ENCODE measurements at places on chromosomes 1 and 21. TPM values are rescaled to one million over a fixed set of nuclear protein-coding genes. Genes with fewer than 3 reads are reported as not detected.

KIF1B gene
- total RNA-seq = 41.1 TPM

TPTE gene
- total RNA-seq = not detected

TSPEAR gene
- total RNA-seq = 0.32 TPM

RAVER2 gene
- 12.9 TPM for total RNA-seq

HRNR gene
- not detected for total RNA-seq

PRXL2B gene
- 16.2 TPM for total RNA-seq

CLCA1 gene
- not detected for total RNA-seq

ZFP69B gene
- total RNA-seq = 1.2 TPM

S100A2 gene
- total RNA-seq = 3.0 TPM

DMRTA2 gene
- total RNA-seq = 3.1 TPM

KRTAP11-1 gene
- total RNA-seq = not detected

AMY1A gene
- total RNA-seq = not detected

SCAF4 gene
- 53.1 TPM for total RNA-seq

IQGAP3 gene
- 35.8 TPM for total RNA-seq

PADI4 gene
- total RNA-seq = not detected

SLC9C2 gene
- not detected for total RNA-seq

OR6K3 gene
- total RNA-seq = not detected

MTMR11 gene
- total RNA-seq = 2.3 TPM

SYCP1 gene
- not detected for total RNA-seq

VSIG8 gene
- not detected for total RNA-seq

OR2L8 gene
- total RNA-seq = not detected

LIN28A gene
- 5.7 TPM for total RNA-seq

AKR7A3 gene
- 2.8 TPM for total RNA-seq
